ENCODE measurements at places on chromosomes 3 and 15.

DNA sequence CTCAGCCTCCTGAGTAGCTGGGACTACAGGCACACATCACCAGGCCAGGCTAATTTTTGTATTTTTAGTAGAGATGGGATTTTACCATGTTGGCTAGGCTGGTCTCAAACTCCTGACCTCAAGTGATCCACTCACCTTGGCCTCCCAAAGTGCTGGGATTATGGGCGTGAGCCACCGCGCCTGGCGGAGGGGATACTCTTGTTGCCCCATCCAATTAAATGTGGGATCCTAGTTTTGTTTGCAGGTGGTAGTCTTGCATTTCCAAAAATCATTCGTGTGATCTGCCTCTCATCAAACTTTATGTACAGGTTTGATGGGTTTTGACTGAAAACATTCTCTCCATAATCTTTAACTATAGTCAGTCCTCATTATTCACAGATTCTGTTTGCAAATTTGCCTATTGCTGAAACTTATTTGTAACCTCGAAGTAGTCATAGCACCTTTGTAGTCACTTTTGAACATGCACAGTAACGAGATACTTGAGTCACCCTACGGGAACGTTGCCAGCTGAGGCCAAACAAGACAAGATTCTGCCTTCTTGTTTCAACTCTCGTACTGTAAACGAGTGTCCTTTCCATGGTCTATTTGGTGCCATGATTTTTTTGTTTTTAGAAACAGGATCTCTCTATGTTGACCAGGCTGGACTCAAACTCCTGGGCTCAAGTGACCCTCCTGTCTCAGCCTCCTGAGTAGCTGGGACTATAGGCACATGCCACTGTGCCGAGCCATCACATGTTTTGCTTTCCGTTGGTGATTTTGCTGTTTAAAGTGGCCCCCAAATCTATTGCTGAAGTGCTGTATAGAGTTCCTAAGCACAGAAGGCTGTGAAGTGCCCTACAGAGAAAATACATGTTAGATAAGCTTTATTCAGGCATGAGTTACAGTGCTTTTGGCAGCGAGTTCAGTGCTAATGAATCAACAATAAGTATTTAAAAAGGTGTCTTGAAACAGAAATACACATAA lies 8.1 kb upstream of the MAPK6 start:
- DNase-seq: no peak

DNA sequence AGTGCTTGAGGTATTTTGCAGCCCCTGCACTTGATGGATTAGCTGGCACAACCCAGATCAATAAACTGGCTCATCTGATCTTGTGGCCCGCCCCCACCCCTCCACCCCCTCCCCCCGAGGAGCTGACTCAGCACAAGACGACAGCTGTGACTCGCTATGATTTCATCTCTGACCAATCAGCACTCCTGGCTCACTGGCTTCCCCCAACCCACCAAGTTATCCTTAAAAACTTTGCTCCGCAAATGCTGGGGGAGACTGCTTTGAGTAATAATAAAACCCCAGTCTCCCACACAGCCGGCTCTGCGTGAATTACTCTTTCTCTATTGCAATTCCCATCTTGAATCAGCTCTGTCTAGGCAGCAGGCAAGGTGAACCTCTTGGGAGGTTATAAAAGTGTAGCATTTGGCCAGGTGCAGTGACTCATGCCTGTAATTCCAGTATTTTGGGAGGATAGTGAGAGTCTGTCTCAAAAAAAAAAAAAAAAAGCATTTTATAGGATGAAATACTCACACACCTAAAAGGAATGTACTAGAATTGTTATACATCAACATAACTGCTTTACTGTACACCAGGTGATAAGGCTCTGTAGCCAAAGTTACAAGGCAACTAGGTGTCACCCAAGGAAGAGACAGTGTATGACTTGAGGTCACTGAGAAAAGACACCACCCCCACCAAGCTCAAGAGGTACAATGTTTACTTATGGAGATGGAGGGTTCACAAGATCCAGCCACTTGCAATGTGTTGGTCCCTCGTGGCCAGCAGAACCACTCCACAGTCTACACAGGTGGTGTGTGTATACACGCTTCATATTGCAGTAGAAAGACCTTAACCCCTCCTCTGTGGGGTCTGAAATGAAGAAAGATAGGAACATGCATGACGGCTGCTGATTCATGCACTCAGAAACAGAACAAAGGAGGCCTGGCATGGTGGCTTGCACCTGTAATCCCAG lies 8.6 kb downstream of the ZNF445 start:
- no peak for DNase-seq

- DNase-seq: no peak
Observed at GRCh38 chr3:48273594-48274211, 32.8 kb downstream of the ZNF589 start.

GRCh38 chr3:49713336-49714105 lies 6.0 kb downstream of the AMIGO3 start:
- DNase-seq: no peak

GRCh38 chr15:63484433-63485186 lies 19.8 kb upstream of the USP3 start:
- peak; percentile 50 for DNase-seq

All from GM06990 (cell line).